ENCODE measurements at places on chromosomes 13 and 19.

DNA sequence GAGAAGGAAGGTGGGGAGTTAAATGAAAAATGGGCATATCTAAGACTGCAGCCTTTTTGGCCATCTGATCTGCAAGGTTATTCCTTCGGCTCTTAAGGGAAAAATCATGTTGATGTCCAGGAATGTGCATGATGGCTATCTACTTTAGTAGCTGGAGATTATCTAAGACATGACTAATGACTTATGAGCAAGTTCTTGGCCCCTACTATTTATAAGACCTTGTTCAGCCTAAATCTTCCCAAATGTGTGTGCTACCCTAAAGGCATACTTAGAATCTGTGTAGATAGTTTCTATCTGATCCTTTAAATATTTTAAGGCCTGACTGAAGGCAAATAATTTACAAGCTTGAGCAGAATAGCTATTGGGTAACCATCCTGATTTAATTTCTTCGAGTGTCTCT, 41.8 kb upstream of the CD177 start:
- no peak for DNase-seq

DNA sequence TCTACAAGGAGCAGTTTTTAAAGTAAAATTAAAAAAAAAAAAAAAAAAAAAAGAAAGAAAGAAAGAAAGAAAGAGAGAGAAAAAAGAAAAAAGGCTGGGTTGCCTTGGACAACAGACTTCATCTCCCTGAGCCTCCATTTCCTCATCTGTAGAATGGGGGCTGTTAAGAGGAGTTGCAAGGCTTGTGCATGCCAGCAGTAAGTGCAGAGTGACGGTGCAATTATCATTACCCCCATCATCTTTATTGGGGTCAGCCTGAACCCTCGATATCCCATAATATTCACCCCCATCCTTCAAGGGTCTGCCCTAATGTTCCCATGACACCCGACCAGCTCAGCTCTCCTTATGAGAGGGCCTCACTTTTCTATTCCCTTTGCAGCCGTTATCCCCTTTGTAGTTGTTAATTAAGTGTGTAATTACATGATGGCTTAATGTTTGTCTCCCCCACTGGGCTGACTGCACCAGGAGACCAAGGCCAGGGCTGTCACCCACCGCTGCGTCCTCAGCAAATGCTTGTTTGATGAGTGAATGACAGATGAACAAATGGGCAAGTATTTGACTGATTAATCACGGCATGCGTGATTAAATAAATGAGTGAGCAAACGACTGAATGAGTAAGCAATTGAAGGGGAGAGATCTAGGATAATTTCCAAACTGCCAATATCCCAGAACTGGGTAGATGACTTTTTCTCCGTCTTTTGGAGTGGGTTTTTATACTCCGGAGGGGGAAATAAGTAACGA, 10.1 kb downstream of the FOSB start:
- DNase-seq, result no peak

GRCh38 chr19:7159105-7159933, 89.8 kb downstream of the ZNF557 start:
- no peak for DNase-seq

DNA sequence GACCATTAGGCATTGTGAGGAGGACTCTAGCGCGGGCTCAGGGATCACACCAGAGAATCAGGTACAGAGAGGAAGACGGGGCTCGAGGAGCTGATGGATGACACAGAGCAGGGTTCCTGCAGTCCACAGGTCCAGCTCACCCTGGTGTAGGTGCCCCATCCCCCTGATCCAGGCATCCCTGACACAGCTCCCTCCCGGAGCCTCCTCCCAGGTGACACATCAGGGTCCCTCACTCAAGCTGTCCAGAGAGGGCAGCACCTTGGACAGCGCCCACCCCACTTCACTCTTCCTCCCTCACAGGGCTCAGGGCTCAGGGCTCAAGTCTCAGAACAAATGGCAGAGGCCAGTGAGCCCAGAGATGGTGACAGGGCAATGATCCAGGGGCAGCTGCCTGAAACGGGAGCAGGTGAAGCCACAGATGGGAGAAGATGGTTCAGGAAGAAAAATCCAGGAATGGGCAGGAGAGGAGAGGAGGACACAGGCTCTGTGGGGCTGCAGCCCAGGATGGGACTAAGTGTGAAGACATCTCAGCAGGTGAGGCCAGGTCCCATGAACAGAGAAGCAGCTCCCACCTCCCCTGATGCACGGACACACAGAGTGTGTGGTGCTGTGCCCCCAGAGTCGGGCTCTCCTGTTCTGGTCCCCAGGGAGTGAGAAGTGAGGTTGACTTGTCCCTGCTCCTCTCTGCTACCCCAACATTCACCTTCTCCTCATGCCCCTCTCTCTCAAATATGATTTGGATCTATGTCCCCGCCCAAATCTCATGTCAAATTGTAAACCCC, 2.8 kb upstream of the CEACAM5 start:
- no peak for DNase-seq

DNA sequence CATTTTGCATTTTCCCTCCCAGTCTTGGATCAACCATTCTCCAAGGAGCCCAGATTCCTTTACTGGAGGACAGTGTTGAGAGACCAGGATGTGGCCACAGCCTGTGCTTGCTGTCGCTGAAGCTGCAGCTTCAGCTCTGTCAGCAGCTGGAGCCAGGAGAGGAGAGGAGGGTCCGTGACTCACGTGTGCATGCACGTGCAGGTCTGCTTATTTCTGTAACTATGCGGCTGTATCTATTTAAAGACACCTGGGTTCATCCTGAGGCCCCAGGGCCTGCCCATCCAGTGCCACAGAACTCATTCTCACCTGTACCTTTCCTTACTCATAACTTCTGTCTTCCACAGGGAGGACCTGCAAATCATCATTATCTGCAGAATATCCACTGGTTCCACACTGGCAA, 8.2 kb upstream of the LAMP1 start:
- no peak for DNase-seq

GRCh38 chr13:30857018-30857417, 49.1 kb upstream of the MEDAG start:
- no peak for DNase-seq

GRCh38 chr19:19371059-19371458, 34.4 kb upstream of the GATAD2A start:
- DNase-seq, result no peak

- no peak for DNase-seq
These were observed 12.7 kb upstream of the ZNF43 start for GRCh38 chr19:21848706-21849105.

DNA sequence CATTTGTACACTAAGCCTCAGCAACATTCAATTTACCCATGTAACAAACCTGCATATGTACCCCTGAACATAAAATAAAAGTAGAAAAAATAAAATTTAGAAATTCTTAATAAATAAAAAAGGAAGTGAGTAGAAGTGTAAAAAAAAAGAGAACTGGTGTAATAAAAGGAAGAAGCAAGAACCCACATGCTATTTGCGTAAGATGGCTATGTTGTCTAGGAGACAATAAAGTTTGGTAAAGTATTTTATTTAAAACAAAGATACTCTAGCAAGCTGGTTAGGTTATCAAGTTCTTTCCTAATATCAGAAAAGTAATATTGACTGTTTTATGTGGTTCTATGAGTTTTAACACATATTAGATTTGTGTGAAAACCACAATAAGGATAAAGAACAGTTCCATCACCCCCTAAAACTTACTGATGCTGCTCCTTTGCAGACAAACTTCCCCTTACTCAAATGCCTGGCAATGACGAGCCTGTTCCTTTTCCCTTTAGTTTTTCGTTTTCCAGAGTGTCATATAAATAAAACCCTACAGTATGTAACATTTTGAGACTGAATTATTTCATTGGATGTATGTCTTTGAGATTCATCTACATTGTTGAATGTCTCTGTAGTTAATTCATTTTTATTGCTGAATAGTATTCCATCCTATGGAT, 98.9 kb downstream of the TNFSF13B start:
- no peak for DNase-seq

GRCh38 chr13:48562296-48563066, 29.6 kb upstream of the RCBTB2 start:
- DNase-seq, result peak; percentile 57

DNA sequence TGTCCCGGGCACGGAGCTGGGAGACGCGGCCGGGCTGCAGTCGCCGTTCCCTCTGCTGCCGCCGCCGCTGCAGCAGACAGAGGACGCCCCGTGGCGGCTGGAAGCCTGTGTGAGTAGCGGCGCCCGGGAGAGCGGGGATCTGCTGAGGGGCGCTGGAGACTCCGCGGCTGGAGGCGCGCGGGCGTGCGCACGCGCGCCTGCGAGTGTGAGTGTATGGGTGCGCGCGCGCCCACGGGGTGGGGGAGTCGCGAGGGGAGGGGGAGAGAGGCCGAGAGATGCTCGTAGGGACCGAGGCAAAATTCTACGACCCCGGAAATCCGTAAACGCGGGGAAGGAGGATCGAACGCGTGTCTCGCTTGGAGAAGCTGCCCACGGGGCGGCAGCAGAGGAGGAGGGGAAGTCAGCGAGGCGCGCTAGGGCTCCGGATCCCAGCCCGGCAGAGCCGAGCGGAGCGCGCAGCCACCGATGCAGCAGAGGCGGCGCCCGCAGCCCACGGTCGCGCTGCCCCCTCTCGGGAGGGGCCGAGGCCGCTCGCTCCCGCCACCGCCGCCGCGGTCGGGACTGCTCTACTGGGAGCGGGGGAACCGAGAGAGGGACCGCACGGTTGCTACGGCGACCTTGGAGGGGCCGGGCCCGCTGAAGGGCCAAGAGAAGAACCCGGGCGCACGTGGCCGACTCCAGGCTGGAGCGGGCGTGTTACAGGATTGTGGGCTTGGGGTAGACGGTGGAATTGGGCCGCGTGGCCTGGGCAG, at the start of gene ENOX1:
Gene ENOX1 (minus strand): TSS at position 207 of the 752 bp plus-strand sequence.
- DNase-seq, result peak; percentile 45

GRCh38 chr13:35139591-35139990, 197.5 kb downstream of the NBEA start:
- DNase-seq, result no peak

GRCh38 chr13:40562975-40563349, 103.5 kb downstream of the FOXO1 start:
- no peak for DNase-seq

DNA sequence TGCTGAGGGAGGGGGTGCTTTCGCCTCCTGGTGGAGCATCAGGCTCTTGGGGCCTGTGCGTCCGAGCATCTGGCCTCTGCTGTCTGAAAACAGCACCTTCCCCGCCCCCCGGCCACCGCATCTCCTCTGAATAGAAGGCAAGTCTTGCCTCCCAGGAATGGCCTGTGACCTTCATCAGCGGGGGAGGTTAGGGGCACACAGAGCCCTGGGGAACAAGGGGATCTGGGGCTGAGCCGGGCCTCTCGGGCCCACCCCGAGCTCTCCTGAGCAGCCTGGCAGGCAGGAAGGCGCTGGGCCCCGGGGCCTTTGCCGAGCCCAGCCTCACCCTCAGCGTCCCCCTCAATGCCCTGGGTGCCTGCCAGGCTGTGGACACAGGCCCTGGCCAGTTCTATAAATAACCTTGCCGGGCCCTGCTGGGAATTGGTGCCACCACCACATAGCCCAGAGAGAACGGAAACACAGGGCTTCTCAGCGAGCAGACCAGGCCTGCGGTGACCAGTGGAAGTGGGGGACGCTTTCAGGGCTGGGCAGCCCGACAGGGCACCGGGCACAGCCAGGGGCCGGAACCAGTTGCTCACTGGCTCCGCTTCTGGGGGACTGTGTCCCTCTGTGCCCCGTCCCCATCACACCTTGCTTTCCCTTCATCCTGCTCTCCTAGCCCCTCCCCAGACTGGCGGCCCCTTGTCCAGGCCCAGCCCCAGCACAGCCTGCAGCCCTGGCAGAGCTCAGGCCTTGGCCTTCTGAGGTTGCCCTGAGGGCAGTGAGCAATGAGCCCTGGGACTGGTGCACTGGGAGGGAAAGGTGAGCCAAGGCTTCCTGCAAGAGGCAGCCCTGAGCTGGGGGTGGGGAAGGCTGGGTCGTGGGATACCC, 9.5 kb downstream of the STK11 start:
- DNase-seq, result no peak

DNA sequence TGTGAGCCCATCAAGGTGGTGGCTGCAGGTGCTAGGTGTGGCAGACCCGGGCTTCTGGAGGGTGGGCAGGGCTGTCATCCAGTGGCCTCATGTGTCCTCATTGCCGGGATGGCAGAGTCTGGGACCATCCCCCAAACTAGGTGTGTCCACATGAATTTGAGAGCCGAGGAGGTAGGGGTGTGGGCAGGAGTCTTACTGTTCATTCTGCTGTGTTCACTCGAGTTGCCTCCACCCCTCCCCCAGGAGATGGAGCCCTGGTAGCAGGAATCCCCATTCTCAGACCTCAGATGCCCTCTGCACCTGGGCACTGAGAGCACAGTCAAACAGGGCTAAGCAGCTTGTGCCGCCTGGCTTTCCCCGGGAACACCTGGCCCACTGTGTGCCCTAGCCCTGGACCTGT, 22.4 kb downstream of the NAXD start:
- DNase-seq, result no peak

GRCh38 chr13:43095771-43096719, 72.7 kb downstream of the DNAJC15 start:
- no peak for DNase-seq

- DNase-seq, result no peak
These were observed 360.9 kb downstream of the PCDH17 start for GRCh38 chr13:57992416-57992815.

GRCh38 chr19:5358173-5358800, 17.7 kb upstream of the PTPRS start:
- no peak for DNase-seq

DNA sequence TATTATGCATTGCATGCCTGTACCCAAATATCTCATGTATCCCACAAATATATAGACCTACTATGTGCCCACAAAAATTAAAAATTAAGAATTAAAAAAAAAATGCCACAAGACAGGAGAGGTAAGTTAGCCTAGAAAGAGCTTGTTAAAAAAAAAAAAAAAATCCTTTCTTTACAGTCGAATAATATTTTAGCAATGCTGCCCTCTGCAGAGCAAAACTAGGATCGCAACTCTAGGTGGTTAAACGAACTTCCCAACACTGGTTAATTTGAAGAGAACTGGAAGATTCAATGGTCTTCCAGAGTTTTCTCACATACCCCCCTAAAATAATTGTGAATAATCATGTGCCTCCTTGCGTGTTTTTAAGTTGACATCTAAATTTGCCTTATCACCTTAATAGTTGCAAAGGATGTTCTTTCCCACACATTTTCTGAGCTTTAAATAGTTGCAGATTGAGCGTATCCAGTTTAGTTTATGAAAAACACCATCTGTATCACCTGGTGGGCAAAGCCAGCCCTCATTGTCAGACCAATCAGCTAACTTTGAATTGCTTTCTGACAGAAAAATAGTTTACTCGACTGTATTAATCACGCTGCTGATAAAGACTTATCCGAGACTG, 47.4 kb upstream of the RCBTB2 start:
- DNase-seq, result peak; percentile 75

DNA sequence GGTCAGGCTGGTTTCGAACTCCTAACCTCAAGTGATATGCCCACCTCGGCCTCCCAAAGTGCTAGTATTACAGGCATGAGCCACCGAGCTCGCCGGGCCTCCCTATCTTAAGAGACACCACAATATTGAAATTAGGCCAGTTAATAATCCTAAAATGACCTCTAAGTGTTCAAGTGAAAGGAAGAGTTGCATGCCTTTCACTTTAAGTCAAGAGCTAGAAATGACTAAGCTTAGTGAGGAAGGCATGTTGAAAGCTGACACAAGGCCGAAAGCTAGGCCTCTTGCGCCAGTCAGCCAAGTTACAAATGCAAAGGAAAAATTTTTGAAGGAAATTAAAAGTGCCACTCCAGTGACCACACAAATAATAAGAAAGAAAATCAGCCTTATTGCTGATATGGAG, 144.5 kb upstream of the FNDC3A start:
- no peak for DNase-seq

GRCh38 chr13:23443878-23444277, 10.4 kb upstream of the SACS start:
- no peak for DNase-seq

- DNase-seq, result no peak
These were observed 13.2 kb downstream of the KDELR1 start for GRCh38 chr19:48378194-48378570.
